Activated CD4-positive, alpha-beta T cell treated with anti-CD3 and anti-CD28 coated beads for 48 hours (primary cell): ENCODE measurements at places on chromosomes 2 and 18.
A peak's percentile ranks its signal among the peaks of the same experiment; 100 is the strongest.

- DNase-seq: peak; percentile 44
Observed at GRCh38 chr2:25312958-25313710, 28.6 kb downstream of the DNMT3A start.

GRCh38 chr2:9897331-9897737 lies 54.1 kb downstream of the TAF1B start:
- peak; percentile 87 for DNase-seq

DNA sequence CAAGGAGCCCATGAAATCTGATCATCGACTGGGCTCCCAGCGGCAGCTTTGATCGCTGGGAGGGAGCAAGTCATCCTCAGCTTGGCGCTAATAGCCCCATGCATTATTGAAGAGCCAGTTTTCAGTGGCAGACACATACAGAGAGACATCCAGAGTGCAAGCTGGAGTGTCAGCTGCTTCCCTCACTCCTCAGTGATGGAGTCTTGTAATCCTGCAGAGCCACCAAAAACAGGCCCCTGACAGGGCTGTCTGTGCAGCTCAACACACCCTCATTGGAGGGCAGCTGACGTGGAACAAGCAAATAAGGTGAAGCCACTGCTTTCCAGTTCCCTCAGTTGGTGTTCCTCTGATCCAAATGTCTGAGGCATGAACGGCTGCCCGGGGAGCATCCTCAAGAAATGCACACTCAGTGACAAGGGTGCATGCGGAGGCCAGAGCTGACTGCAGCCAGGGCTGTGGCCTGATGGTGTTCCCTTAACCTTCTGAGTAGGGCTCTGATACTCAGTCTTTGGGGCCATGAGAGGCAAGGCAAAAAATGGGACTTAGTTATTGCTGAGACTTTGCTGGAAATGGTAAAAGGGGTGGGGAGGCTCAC lies 97.4 kb downstream of the RHOB start:
- DNase-seq: no peak

- peak; percentile 68 for DNase-seq
Observed at GRCh38 chr18:13455960-13456481, 237.5 kb downstream of the LDLRAD4 start.

- no peak for DNase-seq
Observed at GRCh38 chr2:96415684-96416083, 80.1 kb downstream of the NCAPH start.

DNA sequence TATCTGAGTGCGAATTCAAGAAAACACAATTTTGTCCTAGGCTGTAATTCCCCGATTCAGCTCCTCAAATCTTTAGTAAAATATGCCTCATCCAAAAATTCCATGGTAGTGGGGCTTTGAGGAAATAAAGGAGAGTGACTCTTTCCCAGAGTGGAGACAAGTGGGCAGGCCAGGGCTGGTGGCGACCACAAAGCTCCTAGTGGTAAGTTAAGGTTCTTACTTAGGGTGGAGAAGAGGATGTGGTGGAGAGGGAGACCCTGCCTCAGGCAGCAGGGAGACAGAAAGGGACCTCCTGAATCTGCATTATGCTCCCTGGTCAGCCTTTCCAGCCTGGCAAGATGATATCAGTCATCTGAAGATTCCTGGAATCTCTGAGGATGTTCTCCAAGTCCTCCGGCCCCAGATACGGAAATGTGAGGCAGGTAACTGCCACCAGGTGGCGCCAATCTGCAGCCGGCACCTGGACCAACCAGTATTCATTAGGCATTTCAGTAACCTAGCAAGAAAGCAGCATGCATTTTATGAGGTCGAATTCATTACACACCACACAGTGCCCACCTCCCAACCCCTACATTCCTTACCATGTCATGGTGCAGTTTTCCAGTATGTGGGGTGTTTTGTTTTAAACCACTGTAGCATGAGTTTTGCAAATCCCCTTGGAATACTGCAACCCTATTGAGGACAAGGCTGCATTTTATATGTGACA lies 106.4 kb downstream of the POLE4 start:
- peak; percentile 65 for DNase-seq

GRCh38 chr18:28063271-28063761 lies 113.6 kb downstream of the CDH2 start:
- no peak for DNase-seq
